WTC11 (cell line): ENCODE measurements at places on chromosomes 4 and X. TPM values are rescaled to one million over a fixed set of nuclear protein-coding genes. Genes with fewer than 3 reads are reported as not detected.

The MGAT4D gene
- total RNA-seq: not detected in 3 replicates

DNA sequence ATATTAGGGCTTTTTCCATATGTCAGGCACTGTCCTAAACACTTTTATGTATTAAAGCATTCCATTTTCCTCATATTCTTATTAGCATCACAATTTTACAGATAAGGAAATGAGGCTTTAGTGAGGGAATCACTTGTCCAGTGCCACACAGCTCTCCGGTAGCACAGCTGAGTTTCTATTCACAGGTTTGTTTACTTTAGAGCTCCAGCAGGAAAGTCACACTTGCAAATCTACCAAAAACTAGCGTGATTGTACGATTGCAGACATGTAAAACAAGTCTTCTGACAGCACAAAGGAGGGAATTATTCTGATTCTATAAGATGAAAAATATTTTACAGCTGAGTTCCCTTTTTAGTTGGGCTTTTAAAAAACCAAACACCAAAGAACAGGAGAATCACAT, 472.1 kb downstream of the TMA16 start:
- H3K4me1 ChIP-seq: peaks cover 9% of the 10 kb centered on the region
- 0 out of 2 replicates have a peak overlapping the region, but pooled peaks have one; percentile 19 for H3K27ac ChIP-seq
- H3K36me3 ChIP-seq: no peaks in the 10 kb centered on the region
- no peaks in the 10 kb centered on the region for H3K27me3 ChIP-seq
- no peak for DNase-seq

GRCh38 chrX:129771266-129771995, 8.3 kb upstream of the SASH3 start:
- no peak overlapping the region for H3K27ac ChIP-seq
- peaks cover 2% of the 10 kb centered on the region; the same call in 1 of the 2 replicates for H3K27me3 ChIP-seq
- H3K4me3 ChIP-seq: no peak overlapping the region
- H3K4me1 ChIP-seq: peaks cover 16% of the 10 kb centered on the region
- no peaks in the 10 kb centered on the region for H3K36me3 ChIP-seq
- DNase-seq: no peak

The VCX3A gene
- 0.25 to 0.76 TPM (median 0.55 TPM) in 3 replicates for total RNA-seq

The DMRTC1B gene
- total RNA-seq: 0.14 to 0.22 TPM (median 0.21 TPM) in 3 replicates
